ENCODE measurements at places on chromosomes 12 and 14.

GRCh38 chr12:101455685-101456084 is 19.5 kb upstream of the SPIC start:
- no peak for DNase-seq

DNA sequence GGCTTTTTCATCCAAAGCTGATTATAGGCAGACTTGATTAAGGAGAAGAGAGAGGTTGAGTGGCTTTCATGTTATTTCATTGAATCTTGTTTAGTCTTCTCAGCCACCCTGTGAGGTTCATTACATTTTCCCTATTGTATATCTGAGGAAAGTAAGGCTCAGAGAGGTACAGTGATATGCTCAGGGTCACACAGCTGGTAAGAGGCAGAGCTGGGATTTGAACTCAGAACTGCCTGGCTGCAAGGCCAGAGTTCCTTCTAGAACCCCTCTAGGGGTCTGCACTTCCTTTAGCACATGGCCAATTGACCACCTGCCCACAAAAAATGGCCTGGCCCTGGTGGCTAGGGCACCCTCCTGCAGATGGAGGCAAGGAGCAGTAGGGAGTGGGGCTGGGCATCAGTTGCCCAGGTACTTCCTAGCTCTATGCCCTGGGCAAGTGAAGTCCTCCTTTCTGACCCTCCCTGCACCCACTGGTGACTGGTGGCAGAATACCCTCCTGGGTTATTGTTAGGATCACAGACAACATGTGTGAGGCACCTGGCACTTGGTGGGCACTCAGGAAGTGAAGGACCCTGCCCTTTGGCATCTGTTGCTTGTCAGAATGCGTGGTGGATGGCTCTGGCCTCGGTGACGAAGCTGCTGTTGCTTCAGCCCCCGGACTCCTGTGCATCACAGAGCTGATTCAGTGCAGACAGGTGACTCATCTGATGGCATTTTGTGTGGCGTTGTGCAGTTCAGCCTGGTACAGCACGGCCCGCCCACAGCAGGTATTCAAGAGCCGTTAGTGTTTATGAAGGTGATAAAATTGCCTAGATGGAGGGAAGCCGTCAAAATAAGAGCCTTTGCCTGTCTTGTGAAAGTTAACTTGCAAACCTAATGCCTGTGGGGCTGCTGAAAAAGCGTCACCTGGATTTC is 115.8 kb downstream of the SLC25A47 start:
- peak; percentile 98 for DNase-seq

GRCh38 chr12:19867970-19868369 is 428.7 kb downstream of the AEBP2 start:
- DNase-seq: no peak

- peak; percentile 36 for DNase-seq
Measured at GRCh38 chr12:107320929-107321631, 227.7 kb upstream of the CRY1 start.

GRCh38 chr14:80212023-80212397 is 706 bp upstream of the DIO2 start:
- DNase-seq: peak; percentile 5

- peak; percentile 46 for DNase-seq
Measured at GRCh38 chr14:61280526-61281185, 482 bp downstream of the TMEM30B start.

GRCh38 chr14:77760381-77761204 is at the start of gene SNW1:
Gene SNW1 (minus strand): TSS chr14:77761156. CDS start chr14:77761127, 29 bp downstream.
- DNase-seq: peak; percentile 92
